Central memory CD8-positive, alpha-beta T cell (primary cell): ENCODE measurements at places on chromosomes 12 and 14.

GRCh38 chr14:23217032-23218020, 20.4 kb upstream of the RNF212B start:
- no peak for DNase-seq

DNA sequence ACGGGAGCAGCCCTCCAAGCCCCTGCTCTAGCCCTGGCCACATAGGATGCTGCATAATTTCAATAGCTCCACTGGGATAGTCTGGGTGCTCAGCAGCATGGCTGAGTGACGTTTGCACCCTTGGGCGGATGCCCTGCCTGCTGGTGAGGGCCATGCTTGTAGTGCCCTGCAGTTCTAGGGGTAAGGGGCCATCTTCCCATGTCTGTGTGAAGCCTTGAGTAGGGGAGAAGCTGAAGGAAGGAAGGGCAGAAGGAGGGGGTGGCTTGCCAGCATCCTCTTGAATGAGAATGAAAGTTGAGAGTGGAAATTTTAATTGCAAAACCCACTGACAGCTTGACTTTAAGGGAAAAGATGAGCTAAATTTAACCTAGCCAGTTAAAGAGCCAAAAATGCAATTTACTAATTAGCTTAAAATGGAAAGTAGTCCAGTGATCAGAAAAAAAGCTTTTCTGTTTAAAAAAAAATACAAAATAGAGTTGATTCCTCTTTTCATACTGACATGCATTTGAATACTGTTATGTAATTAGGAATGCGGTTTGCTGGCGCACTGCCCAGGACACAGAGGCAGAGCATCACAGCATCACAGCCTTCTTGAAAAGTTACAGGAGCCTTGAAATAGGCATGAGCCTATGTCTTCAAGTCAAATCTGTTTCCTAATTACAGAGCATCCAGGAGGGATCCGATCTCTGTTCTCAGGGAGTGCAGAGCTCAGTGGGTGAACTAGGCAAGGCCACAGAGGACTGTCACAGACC, 18.5 kb upstream of the EML1 start:
- DNase-seq = no peak

- DNase-seq = peak; percentile 48
Observed at GRCh38 chr14:90235179-90235976, 21.0 kb upstream of the PSMC1 start.

- DNase-seq = no peak
Observed at GRCh38 chr12:112676507-112676906, 115.0 kb upstream of the RPH3A start.

DNA sequence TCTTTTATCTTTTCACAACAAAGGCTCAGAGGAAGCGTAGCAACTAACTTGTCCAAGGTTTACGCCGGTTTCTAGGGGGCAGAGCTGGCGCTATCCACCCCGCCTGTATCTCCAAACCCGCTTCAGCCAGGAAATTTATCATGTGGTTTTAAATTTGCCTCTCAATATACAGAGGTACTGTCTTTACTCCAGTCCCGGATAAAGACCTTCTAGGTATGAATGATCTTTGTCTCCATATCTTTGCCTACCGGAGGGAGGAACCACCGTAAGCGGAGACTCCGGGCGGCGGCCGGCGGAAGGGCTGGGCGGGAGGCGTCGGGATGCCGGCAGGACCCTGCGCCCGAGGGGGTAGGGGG, 693 bp upstream of the RIMKLB start:
- DNase-seq = no peak

DNA sequence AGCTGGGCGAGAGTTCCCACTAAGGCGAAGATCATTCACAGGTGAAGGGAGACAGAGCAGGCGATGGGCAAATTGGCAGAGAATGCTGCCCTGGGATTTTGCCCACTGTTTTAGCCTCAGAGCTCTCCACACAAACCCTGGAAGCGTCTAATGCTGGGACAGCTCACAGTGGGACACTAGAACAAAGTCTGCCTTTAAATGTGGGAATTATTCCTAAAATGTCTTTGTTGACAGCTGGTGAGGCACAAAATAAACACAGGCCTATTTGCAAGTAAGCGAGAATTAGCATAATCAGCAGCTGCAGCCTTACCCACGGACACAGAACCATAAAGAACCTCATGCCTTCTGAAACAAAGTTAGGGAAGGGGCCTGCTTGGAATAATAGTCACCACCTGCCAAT, 824.5 kb downstream of the AACS start:
- no peak for DNase-seq

- DNase-seq = no peak
Observed at GRCh38 chr14:101602466-101602840, 41.2 kb downstream of the DIO3 start.

DNA sequence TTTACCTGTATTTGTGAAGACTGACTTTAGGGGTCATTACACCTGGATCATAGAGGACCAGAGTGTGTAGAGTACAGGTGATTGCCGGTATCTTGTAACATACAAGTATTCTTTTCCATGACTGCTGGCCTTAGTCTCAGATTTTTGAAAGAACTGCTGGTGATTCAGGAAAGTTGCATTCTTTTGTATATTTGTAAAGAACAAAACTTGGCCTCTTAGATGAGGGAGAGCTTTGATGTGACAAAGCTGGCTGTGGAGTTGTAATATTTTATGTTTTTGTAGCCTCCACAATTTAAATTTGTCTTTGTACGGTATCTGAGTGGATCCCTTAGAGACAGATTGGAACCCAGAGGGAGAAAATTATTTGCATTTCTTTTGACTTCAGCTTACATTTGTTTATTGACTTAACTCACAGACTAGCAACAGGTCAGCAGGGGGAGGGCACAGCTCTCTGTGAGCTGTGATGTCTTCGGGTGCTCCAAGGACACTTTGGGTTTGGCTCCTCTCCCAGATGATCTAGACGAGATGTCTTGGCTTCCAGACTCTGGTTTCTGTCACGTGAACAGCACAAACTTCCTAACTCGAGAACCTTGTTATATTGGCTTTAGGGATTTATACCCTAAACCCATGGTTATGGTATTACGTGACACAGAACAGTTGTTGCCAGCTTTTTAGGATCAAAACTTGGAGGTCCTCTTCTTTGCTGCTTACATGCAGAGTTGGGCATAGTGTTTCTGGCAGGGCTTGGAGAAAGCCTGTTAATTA, 65.9 kb downstream of the DAAM1 start:
- no peak for DNase-seq

- DNase-seq = peak; percentile 76
Observed at GRCh38 chr14:35814371-35815005, 5.4 kb upstream of the RALGAPA1 start.

DNA sequence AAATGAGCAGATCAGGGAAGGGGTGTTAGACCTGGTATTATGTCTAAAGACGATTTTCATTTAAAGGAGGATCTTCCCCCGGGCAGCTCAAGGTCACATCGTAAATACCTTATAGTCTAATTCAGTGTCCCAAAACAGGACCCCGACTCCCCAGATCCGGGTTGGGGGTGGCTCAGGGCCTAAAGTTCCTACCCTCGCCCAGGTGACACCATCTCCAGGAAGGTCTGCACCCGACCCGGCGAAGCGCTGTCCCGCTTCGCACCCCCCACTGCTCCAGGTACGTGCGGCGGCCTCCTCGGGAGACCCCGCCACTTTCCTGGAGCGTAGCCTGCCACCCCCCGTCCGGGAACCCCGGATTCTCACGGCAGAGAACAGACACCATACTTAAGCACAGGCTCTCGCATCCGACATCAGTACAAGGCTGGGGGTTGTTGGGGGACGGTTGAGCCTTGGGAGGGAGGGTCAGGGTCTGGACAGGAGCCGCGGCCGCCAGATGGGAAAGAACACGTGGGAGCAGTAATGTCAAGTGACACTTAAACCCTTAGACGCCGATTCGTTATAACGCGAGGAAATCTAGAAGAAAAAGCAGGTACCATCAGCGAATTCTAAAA, 556 bp downstream of the TIMM9 start:
- peak; percentile 44 for DNase-seq

DNA sequence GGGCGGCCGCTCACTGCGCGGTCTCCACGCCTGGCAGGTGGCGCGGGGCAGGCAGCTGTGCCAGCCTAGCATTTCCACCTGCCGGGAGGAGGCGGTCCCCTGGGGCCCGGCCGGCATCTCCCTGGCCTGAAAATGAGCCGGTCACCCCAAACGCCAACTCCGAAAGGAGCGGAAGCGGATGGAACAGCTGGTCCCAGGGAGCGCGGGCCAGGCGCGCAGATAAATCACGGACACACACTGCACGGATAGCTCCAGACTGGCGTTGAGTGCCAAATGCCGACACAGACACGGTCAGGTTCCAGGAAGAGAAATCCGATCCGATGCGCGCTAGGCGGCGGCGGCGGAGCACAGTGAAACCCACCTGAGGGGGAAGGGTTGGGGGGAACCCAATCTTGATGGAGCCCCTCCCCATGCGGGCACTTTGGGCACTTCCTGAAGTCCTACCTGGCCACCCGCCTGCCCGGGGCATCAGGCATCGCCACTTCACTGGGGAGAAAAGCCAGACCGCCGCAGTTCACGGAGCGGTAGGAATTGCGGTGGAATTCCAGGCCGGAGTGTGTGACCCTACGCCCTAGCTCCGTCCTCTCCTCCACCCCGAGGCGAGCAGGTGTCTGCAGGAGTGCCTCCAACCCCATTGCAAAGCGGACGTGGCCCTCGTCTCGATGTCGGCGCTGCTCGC, 624 bp upstream of the PLEKHD1 start:
- no peak for DNase-seq

DNA sequence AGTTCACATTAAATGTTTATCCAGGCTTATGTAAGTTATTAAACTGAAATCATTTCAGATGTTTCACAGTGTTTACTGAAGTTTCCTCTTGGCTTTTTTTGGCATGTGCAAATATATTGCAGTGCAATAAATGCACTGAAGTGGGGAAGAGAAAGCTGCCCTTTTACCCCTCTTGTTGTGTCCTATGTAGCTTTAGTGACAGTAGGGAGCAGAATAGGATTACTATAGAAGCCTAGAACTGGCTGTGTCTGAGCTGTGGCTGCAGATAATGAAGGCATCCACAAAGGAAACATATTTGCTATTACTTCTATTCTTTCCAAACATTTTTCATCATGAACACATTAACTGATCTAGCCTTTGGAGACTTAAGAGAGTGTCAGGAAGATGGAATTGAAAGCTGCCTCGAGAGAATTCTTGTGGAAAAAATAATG, 24.1 kb upstream of the CNTN1 start:
- no peak for DNase-seq

DNA sequence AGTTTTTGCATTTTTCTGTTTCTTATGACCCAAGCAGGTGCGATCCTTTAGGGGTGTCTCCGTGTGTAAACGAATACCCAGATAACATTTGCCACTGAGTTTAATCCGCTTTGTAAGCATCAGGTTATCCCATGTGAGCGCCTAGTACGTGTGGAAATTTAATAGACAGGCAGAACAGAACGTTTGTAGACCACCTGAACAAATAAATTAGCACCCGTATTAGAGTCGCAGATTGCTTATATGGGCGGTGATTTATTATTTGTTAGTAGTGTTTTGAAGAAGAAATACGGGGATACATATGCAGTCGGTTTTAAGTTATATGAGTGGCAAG, 325 bp downstream of the C12orf60 start:
- no peak for DNase-seq

- DNase-seq = no peak
Observed at GRCh38 chr14:39426605-39427004, 5.6 kb downstream of the FBXO33 start.

- DNase-seq = no peak
Observed at GRCh38 chr12:95169368-95169767, 47.9 kb downstream of the FGD6 start.

- DNase-seq = no peak
Observed at GRCh38 chr12:47739979-47740378, 14.7 kb upstream of the ENDOU start.

DNA sequence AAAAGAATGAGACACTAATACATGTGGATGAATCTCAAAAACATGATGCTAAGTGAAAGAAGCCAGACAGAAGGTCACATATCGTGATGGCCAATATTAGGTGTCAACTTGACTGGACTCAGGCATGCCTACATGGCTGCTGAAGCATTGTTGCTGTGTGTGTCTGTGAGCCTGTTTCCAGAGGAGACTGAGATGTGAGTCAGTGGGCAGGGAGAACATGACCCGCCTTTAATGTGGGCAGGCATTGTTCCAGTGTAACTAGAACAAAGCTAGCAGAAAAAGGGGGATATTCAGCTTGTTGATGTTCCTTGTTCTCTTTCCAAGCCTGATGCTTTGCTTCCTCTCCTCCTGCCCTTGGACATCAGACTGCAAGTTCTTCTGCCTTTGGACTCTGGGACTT, 47.6 kb downstream of the DCAF5 start:
- DNase-seq = no peak

- DNase-seq = no peak
Observed at GRCh38 chr12:131788070-131788469, 40.1 kb upstream of the MMP17 start.

GRCh38 chr14:97943619-97944018, 1146.4 kb downstream of the VRK1 start:
- no peak for DNase-seq

DNA sequence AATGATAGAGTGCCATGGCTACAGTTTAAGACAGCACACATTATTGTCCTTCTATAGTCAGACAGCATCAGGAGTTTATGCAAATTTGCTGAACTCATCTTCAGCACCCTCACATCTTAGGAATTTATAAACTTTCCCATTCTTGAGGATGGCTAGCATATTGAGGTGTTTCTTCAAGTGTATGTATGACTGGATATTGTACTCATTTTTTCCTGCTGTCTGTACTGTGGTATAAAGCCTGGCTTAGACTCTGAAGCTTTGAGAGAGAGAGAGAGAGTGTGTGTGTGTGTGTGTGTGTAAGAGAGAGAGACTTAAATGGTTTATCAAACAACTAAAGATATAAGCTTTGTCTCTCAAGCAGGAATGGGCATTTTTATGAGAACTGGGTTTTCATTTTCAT, 161.6 kb downstream of the PIK3C2G start:
- DNase-seq = no peak

GRCh38 chr14:94171208-94171607, 2.9 kb upstream of the PPP4R4 start:
- no peak for DNase-seq

GRCh38 chr14:61107869-61108493, 126.9 kb downstream of the SLC38A6 start:
- no peak for DNase-seq

- no peak for DNase-seq
Observed at GRCh38 chr12:85920324-85920947, 46.3 kb downstream of the NTS start.

DNA sequence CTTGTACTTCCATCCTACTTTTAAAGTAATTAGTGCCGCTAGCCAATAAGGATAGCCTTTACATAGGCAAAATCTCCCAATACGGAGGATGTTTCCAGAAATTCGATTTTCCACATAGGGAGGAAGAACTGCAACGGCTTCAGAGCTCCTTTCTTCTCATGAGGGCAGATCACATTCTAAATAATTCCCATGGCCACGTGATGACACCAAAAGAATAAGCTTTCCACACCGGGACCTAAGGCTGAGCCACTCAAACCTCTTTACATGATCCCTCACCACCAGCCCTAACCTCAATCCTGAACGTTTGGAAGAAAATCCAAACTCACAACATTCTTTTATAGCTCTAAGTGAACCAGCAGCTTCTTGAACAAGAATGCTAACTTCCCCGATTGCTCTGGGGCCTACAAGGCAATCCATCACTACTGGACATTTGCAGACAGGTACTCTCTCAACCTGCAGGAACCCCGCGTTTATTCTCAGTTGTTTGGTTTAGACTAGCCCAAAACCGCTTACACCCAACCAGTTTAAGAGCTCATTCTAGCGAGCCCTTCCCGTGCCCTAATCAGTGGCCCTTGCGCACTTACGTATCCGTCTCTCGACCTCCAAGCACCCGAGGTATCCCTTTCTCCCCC, 884 bp downstream of the CAPRIN2 start:
- no peak for DNase-seq
